Stimulated activated CD4-positive, alpha-beta T cell treated with anti-CD3 and anti-CD28 coated beads, Interleukin-4, amount 100 ng/mL, for 24 hours (primary cell): ENCODE measurements at places on chromosomes 3 and 15.

- DNase-seq, result no peak
Observed at GRCh38 chr15:49225572-49226281, 55.7 kb downstream of the GALK2 start.

- no peak for DNase-seq
Observed at GRCh38 chr3:127748754-127749327, 73.5 kb downstream of the MGLL start.

- DNase-seq, result no peak
Observed at GRCh38 chr3:65265942-65266590, 578.3 kb upstream of the ADAMTS9 start.

DNA sequence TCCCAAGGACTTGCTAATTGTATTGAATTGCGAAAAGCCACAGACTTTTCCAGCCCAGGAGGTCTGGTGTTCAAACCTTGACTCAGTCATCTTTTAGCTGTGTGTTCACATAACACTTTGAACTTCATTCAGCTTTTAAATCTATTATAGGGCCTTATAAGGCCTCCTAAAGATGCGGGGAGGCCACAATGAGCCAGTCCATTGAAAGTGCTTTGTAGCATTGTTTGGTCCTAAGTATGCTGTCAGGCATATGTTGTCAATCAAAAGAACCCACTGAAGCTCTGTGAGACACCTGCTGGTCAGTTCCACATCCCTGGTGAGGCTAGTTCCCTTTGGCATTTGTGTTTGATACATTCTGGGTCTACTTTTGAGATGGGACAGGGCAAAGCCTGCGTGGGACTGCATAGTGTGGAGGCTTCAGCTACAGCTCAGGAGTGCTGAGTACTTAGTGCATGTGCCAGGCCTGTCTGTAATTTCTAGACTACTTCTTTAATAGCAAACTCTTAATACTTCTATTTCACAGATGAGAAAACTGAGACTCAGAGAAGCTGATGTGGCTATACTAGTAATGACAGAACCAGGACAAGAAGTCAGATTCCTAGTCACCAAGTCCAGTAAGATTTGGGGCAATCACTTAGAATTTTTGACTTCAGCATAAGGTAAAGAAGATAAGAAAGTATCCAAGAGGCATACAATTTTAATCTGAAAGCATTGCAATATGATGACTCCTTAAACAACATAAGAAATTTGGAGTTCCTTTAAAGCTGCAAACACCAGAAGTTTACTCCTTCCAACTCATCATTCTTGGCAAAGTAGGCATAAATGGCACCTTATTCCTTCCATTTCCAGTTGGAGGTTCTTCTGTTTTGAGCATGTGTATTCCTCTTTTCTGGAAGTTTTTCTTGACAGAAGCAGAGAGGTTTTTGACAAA lies 213.0 kb downstream of the PDCD6IP start:
- DNase-seq, result no peak

- DNase-seq, result no peak
Observed at GRCh38 chr3:177519588-177519987, 322.3 kb upstream of the TBL1XR1 start.

GRCh38 chr3:143307613-143308183 lies 188.1 kb downstream of the CHST2 start:
- DNase-seq, result no peak

GRCh38 chr15:52067545-52067926 lies 45.0 kb downstream of the BCL2L10 start:
- no peak for DNase-seq

DNA sequence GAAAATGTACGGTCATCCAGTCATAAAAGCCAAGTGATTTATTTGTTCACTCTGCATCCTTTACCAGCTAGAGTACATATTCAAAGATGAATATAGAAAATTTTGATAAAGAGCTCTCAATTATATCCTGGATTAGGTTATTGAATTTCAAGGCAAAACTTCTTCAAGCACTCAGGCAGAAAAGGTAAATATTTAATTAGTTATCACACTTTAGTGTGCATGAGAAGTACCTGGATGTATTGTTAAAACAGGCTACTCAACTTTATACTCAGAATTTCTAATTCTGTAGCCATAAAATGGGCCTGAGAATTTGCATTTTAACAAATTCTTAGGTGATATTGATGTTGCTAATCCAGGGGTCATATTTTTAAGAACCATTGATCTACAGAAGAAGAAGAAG lies 45.3 kb downstream of the ILDR1 start:
- DNase-seq, result no peak

- peak; percentile 36 for DNase-seq
Observed at GRCh38 chr3:197750858-197751737, 1.4 kb downstream of the FYTTD1 start.

DNA sequence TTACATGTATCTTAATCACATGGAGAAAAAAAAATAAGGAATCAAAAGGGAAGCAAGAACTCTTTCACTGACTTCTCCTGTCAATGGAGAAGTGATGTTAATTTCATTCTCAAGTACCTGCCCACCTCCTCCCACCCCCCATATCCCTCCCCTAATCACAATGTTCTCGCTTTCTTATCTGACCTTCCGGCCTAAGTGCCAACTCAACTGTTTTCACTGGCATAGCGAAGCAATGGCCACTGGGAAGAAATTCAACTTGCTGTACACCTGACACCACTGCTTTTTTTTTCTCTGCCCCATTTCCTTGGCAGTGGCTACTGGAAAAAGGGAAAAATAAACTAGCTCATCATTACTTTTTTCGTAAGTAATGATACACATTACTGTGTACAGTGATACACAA lies 3.8 kb downstream of the SGO1 start:
- no peak for DNase-seq

DNA sequence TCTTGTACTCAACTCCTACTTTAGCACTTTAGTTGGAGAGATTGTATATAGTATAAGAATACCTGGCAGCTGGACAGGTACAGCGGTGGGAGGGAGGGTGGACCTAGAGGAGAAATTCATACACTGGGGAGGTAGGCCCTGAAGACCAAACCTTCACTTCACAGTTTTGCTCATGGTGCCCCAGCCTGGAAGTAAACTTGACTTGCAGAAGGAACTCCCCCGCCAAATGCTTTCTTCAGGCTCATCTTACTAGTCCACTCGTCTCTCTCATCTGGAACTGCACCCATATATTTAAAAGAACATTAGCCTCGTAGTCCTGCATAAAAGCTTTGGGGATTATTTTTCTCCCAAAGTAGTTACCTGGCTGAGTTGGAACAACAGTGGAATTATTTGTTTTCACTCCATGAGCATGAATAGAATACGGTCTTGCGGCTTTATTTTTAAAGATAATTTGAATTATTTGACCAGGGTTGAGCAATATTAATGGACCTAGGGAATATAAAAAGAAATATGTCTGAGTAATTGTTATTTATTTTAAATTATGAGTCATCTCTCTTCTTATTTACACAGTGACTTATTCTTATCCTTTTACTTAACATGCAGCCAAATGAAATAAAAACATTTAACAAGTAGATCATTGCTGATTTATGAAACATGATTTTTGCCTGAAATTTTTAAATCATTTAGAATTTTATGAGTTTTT lies 25.5 kb upstream of the CP start:
- DNase-seq, result no peak

DNA sequence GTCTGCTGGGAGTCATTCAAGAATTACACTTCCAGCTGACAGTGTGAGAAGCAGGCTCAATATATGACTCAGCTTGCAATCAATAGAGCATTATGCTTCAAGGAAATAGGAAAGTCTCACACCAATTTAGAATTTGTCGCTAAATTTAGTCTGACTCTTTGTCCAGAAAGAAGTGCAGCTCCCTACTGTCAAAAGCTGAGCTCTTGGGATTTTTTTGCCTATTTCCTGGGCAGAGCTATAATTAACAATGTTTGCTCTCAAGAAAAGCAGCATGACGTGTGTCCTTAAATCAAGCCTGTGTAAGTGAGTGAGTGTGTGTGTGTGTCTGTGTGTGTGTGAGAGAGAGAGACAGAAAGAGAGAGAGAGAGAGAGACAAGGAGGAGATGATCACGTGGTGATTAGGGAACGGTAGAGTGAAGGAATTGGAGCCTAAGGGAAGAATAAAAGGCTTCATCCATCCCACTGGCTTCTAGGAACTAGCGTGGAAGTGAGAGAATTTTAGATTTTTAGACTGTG lies 16.4 kb upstream of the SLC35G2 start:
- DNase-seq, result no peak

GRCh38 chr3:141129049-141129448 lies 77.9 kb downstream of the SPSB4 start:
- DNase-seq, result no peak
